ENCODE measurements at places on chromosomes 5 and 9.

DNA sequence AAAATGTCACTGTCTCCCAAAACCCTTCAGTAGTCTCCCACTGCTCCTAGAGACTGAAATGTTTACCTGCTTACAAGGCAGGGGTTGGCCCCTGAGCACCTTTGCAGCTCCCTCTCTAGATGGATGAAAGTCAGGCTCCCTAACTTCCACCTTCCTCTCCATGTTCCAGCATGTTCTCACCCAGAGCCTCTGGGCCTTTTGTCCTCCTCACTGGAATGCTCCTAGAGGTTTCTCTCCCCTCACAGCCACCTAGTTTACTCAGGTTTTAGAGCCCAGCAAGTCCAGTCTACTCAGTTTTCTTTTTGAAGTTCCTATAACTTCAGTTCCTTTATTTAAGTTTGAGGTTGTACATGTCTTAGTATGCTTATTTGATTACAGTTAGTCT lies 815 bp upstream of the URM1 start:
- no peak for DNase-seq

- no peak for DNase-seq
Observed at GRCh38 chr5:13501176-13501575, 443.3 kb downstream of the DNAH5 start.

DNA sequence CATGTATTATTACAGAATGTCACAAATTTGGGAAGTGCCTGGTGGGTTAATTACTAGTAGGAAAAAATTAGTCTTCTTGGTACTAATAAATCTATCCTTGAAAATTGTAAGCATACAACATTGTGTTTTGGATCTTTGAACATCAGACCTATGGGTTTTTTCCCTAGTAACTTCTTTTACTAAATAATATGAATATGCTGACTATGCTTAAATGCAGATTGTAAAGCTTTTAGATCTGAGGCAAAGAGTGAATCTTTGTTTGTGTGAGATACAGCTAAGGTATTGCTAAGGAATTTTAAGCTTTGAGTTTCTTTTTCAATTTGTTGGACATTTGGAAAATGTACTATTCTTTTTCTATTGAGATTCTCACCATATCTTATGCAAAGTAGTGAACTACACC lies 390.6 kb upstream of the CCNH start:
- DNase-seq = no peak

- DNase-seq = no peak
Observed at GRCh38 chr9:131578731-131579504, 33.6 kb downstream of the PRRT1B start.

- DNase-seq = no peak
Observed at GRCh38 chr5:167489202-167489601, 802.2 kb upstream of the WWC1 start.

GRCh38 chr9:119278171-119278570 lies 91.1 kb downstream of the BRINP1 start:
- no peak for DNase-seq

- DNase-seq = no peak
Observed at GRCh38 chr5:38871790-38872551, 26.2 kb downstream of the OSMR start.

GRCh38 chr9:104589626-104590025 lies 9.6 kb downstream of the OR13C5 start:
- DNase-seq = no peak

All from right forelimb (tissue), 1 donor.